ENCODE measurements at places on chromosomes 7 and 10.
A peak's percentile ranks its signal among the peaks of the same experiment; 100 is the strongest.

DNA sequence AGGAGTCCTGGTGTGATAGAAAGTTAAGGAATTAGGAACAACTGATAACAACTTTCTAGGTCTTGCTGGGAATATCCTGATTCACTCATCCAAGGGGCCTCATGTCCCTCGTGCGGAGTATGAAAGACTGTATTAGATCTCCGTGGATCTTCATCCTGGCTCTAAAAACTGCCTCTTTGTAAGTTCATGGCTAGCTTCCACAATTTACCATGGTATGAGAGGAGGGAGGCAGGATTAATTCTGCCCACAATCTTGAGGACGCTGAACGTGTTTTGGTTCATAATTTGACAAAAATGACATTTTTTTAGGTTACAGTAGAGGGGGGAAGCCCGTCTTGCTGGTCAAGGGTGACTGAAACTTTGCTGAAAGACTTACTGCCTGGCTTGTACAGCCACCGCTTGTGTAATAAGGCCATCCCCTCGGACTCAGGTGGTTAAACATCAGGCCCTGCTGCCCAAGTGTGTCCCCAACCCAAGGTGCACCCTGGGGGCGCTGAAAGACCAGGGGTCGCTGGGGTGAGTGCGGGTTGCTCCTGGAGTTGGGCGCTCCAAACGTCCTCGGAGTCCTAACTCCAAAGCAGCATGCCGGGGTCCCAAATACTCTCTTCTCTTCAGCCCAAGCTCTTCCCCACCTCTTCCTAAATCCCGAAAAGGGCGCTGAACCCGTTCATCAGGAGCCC lies 733 bp downstream of the HIBADH start:
- no peaks in the 10 kb centered on the region for H3K36me3 ChIP-seq
- peak overlapping the region; percentile 64 for H3K27ac ChIP-seq
- no peak for DNase-seq
- peak overlapping the region; percentile 83 for H3K4me3 ChIP-seq
- H3K27me3 ChIP-seq = no peaks in the 10 kb centered on the region
- peaks cover 11% of the 10 kb centered on the region for H3K4me1 ChIP-seq

- no peaks in the 10 kb centered on the region for H3K4me1 ChIP-seq
- no peak for DNase-seq
- H3K36me3 ChIP-seq = no peaks in the 10 kb centered on the region
- H3K4me3 ChIP-seq = no peak overlapping the region
- peaks cover 2% of the 10 kb centered on the region for H3K27me3 ChIP-seq
Observed at GRCh38 chr10:409408-410040, 274.3 kb downstream of the ZMYND11 start.

DNA sequence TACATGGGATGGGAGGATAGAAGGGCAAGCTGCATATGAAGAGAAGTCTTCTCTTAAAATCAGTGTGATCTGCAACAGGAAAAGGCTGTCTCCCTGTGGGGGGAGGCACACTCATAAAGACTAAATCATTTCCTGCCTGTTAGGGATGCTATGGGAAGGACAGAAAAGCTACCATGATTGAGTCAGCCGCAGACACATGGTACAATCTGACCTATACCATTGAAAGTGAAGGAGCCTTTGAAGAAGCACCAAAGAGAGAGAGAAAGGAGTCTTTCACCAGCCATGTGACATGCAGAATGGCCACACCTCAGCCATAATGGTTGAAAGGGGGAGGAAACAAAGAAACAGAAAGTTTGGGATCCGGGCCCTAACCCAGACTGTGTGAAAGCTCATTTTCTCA lies 29.1 kb downstream of the NUDCD3 start:
- H3K36me3 ChIP-seq = peaks cover 31% of the 10 kb centered on the region
- peaks cover 57% of the 10 kb centered on the region for H3K4me1 ChIP-seq
- peak overlapping the region; percentile 94 for H3K27ac ChIP-seq
- no peaks in the 10 kb centered on the region for H3K27me3 ChIP-seq

GRCh38 chr10:70694418-70695141 lies 22.3 kb downstream of the ADAMTS14 start:
- DNase-seq = no peak
- no peaks in the 10 kb centered on the region for H3K4me1 ChIP-seq
- peaks cover 7% of the 10 kb centered on the region for H3K27me3 ChIP-seq
- no peak overlapping the region for H3K27ac ChIP-seq
- H3K4me3 ChIP-seq = no peak overlapping the region
- H3K36me3 ChIP-seq = no peaks in the 10 kb centered on the region

GRCh38 chr7:26199301-26200037 lies 1.1 kb downstream of the HNRNPA2B1 start:
- no peaks in the 10 kb centered on the region for H3K27me3 ChIP-seq
- H3K4me1 ChIP-seq = peaks cover 37% of the 10 kb centered on the region
- peak overlapping the region; percentile 99 for H3K27ac ChIP-seq
- peak; percentile 65 for DNase-seq
- H3K4me3 ChIP-seq = peak overlapping the region; percentile 99
- peaks cover 63% of the 10 kb centered on the region for H3K36me3 ChIP-seq

GRCh38 chr7:140917258-140917657 lies 7.5 kb downstream of the BRAF start:
- peaks cover 11% of the 10 kb centered on the region for H3K36me3 ChIP-seq
- no peak for DNase-seq
- H3K4me3 ChIP-seq = no peak overlapping the region
- H3K27me3 ChIP-seq = no peaks in the 10 kb centered on the region

- no peak overlapping the region for H3K27ac ChIP-seq
- no peaks in the 10 kb centered on the region for H3K27me3 ChIP-seq
- peaks cover 40% of the 10 kb centered on the region for H3K4me1 ChIP-seq
- no peak overlapping the region for H3K4me3 ChIP-seq
Observed at GRCh38 chr10:97411406-97411805, 10.3 kb upstream of the RRP12 start.

GRCh38 chr7:44505595-44505994 lies 15.1 kb upstream of the NUDCD3 start:
- no peak for DNase-seq
- no peak overlapping the region for H3K4me3 ChIP-seq
- no peaks in the 10 kb centered on the region for H3K4me1 ChIP-seq
- H3K27me3 ChIP-seq = peaks cover 12% of the 10 kb centered on the region

DNA sequence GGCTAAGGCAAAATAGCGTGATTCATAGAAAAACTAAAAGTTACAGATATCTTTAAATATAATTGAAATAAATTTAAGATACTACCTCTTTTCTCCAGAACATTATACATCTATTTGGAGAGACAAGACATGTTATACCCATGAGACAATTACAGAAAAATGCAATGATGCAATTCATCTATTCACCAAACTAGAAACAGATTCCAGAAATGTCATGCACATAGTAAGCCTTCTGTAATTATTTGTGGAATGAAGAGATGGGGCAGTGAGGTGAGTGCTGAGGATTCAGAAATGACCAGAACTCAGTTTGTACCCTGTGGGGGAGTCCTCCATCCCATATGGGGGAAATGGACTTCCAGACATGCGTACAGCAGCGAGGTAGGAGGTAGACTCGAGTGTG lies 99.4 kb downstream of the MKX start:
- H3K27ac ChIP-seq = no peak overlapping the region
- H3K4me1 ChIP-seq = no peaks in the 10 kb centered on the region

DNA sequence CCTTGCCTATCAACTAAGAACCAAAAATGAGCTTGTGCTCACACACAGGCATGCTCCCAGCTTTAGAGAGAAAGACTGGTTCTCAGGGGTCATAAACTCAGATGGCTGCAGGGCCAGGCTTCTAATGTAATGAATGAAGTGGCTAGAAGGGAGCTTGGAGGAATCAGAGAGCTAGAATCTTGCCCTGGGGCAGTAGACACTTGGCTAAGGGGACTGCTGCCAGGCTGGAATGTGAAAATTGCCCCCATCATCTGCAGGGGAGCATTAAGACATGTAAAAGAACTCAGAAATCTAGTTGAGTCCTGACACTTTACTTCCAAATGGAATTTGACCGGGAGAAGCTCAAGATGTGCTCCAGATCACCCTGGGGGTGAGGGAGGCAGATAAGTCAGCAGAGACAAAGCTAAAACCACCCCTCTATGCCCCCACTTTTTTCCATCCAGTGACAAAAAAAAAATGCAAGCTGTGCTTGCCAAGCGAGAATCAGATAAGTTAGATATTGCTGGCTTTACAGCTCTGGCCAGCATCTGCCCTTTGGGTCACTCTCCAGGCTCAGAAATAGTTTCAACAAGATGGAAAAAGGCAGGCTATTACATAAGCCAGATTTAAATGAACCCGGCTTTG lies 2.3 kb upstream of the SLC16A9 start:
- DNase-seq = no peak
- H3K27ac ChIP-seq = no peak overlapping the region
- no peaks in the 10 kb centered on the region for H3K36me3 ChIP-seq
- peaks cover 9% of the 10 kb centered on the region for H3K4me1 ChIP-seq
- no peak overlapping the region for H3K4me3 ChIP-seq

DNA sequence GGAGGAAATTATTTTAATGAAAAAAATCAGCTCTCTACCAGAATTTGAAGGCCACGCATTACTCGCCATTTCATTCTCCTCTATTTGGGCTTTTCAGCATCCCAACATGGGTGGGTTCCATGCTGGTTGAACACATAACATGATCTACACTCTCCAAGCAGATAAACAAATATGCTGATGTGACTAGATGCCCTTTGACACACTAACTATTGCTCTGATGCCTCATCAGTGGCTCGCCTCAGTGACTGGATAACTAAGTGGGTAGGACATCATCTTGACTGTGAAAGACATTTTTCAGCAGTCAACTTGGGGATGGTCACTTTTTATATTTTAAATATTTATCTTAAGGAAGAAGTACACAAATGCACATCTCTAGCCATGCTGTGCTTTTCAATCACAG lies 113.9 kb upstream of the LAMB4 start:
- peaks cover 2% of the 10 kb centered on the region for H3K4me1 ChIP-seq
- H3K27ac ChIP-seq = no peak overlapping the region
- no peak overlapping the region for H3K4me3 ChIP-seq
- no peaks in the 10 kb centered on the region for H3K27me3 ChIP-seq

DNA sequence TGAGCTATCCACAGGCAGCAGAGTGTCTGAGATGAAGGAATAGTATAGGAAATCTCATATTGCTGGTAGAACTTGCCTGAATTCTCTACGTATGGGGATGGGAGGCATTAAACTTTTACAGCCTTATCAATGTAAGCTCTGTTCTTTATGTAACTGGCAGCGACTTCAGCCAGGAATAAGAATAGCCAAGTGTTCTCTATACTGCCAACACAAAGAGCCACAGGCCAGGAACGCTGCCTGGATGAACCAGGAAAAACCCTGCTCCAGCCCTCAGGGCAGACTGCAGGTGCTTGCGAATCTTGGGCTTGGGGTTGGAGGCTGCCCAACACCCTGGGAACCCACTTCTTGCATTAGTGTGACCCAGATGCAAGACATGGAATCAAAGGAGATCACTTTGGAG lies 6.1 kb upstream of the OLAH start:
- H3K27ac ChIP-seq = no peak overlapping the region
- H3K36me3 ChIP-seq = no peaks in the 10 kb centered on the region
- H3K4me1 ChIP-seq = peaks cover 13% of the 10 kb centered on the region
- H3K4me3 ChIP-seq = no peak overlapping the region
- peaks cover 3% of the 10 kb centered on the region for H3K27me3 ChIP-seq
- no peak for DNase-seq

DNA sequence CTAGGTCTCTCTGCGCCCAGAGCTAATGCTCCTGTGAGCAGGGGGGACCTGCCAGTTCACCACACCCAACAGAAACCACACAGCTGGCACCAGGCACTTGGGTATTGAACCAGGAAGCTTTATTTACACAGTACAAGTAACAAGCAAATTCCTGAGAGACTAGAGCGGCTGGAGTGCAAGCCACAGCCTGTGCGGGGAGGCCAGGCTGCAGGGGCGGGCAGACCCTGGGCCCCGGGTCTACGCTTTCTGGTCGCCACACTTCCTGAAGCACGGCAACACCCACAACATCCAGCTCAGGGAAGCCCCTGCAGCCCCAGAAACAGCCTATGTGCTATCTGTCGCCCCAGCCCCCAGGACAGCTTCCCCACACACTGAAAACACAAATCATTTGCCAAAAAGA lies 125.0 kb downstream of the FAM53B start:
- no peak overlapping the region for H3K27ac ChIP-seq
- H3K36me3 ChIP-seq = no peaks in the 10 kb centered on the region
- H3K4me3 ChIP-seq = no peak overlapping the region
- no peak for DNase-seq

DNA sequence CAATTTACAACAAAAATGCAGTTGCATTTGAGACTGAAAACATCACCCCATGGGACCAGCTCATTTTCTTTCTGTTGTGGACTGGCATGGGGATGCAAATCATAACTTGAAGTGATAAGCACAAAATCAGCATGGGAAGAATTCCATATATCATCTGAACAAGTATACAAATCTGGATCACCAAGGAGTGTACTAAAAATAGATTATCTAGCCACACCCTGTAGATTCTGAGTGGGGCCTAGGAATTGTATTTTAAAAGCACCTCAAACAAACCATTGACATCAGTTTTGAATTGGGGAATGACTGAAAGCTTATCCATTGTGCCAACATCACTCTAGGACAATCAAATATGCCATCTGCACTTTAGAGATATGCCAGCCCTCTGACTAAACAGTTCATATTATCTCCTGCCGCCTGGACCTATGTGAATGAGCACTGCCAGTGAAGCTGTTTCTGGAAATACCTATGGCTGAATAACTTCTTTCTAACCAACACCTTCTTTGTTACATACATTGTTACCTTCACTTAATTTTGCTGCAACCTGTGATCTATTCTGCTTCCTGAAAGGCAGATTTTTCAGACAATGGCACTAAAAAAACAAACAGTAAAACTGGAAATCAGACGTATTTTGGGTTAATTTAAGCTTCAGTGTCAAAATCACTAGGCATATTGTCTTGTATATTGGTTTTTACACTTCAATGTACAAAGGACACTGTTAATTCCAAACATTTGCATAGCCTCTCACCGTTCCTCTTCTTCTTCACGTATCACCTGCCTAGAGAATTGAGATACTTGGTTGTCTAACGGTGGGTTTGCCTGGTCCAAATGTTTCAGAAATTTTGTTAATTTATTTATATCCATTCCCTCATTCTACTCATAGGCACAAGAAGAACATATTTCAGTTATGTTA lies 42.4 kb upstream of the HGF start:
- no peaks in the 10 kb centered on the region for H3K4me1 ChIP-seq
- H3K27me3 ChIP-seq = no peaks in the 10 kb centered on the region
- no peak overlapping the region for H3K4me3 ChIP-seq
- H3K36me3 ChIP-seq = no peaks in the 10 kb centered on the region
- no peak for DNase-seq

GRCh38 chr7:157461573-157462418 lies 125.0 kb downstream of the DNAJB6 start:
- no peaks in the 10 kb centered on the region for H3K36me3 ChIP-seq
- peaks cover 6% of the 10 kb centered on the region for H3K4me1 ChIP-seq
- no peak overlapping the region for H3K27ac ChIP-seq

GRCh38 chr10:59678884-59679301 lies 30.8 kb downstream of the SLC16A9 start:
- H3K27ac ChIP-seq = no peak overlapping the region
- no peaks in the 10 kb centered on the region for H3K27me3 ChIP-seq
- H3K4me3 ChIP-seq = no peak overlapping the region

- no peak overlapping the region for H3K27ac ChIP-seq
- no peaks in the 10 kb centered on the region for H3K27me3 ChIP-seq
- no peak overlapping the region for H3K4me3 ChIP-seq
Observed at GRCh38 chr7:127711872-127712271, 59.9 kb downstream of the SND1 start.
